ENCODE measurements at places on chromosomes 1 and 21.

GRCh38 chr1:226637147-226637935, 88.8 kb downstream of the STUM start:
- DNase-seq = no peak

DNA sequence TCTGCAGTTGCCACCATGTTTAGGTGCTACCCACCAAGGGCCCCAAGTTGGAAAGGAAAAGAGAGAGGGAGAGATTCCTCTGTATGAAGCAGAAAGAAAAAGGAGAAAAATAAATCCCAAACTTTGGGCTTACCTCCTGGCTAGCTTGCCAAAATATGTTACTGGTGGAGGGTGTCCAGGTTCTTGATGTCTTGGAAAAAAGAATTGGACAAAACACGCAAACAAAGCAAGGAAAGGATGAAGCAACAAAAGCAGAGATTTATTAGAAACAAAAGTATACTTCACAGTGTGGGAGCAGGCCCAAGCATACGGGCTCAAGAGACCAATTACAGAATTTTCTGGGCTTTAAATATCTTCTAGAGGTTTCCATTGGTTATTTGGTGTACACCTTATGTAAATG, 204.5 kb upstream of the LRRC7 start:
- no peak for DNase-seq

DNA sequence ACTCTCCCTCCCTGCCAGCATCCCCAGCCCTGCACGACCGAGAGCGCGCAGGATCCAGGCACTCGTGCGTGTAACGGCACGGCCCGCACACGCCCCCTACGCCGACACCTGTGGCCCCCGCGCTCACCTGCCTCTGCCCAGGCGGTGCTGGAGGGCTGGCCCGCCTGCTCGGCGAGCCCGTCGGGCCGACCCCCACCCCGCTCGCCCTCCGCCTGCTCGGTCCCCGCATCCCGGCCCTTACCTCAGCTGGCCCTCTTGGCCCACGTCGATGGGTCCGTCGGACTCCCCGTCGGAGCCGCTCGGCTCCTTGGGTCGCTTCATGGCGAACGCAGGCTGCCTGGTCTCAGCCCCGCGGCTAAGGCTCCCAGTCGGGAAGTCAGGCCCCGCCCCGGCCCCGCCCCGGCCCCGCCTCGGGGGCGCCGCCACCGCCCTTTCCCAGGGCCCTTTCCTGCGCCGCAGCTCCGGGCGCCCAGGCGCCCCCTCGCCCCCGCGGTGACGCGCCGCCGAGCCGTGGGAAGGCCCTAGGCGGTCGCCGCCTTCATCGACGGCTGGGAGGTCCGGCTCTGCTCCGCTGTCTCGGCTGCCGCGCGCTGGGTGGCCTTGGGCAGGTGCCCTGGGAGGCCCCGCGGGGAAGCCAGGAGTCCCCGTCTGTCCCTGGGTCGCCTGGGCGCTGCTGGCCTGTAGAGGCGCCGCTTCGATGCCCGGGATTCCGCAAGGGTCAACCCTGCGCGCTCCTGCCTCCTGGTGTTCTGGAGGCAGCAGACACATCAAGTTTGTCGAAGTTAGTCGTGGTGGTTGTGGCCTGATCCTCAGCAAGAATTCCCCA, at the start of gene HEYL:
Gene HEYL (minus strand): TSS at position 339 of the 826 bp plus-strand sequence. CDS start 18 bp downstream, at position 321.
- no peak for DNase-seq

DNA sequence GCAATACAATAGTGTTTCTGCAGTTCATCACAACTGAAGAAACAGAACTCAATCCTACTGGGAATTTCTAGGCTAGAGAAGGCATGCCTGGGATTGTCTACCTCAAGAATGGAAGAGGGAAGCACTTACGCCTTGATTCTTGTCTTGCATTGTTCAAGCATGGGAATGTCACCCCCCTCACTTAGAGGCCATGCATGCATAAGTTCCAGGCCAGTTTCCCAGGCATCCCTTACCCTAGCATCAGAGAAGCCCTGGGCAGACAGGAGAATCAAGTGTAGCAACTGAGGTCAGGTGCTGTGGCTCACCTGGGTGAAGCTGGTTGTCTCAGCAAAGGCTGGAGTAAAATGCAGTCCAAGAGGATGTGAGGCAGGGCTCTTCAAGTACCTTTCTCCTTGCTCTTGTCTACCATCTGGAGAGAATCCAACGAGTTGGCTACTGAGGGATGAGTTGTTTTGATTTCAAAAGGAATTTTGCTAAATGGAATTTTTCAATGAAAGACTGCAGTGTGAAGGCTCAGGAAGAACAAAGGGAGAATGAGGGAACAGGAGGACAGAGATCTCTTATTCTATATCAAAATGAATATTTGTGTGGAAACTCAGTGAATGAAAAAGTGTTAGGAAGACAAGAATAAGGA, 174.3 kb downstream of the NEK7 start:
- peak; percentile 47 for DNase-seq

GRCh38 chr1:202968895-202969295, 1.8 kb upstream of the CYB5R1 start:
- DNase-seq = peak; percentile 63

- DNase-seq = no peak
These were observed 112.5 kb upstream of the RUNX3 start for GRCh38 chr1:25042331-25043227.

GRCh38 chr1:21344750-21345443, 54.6 kb upstream of the ECE1 start:
- DNase-seq = no peak

DNA sequence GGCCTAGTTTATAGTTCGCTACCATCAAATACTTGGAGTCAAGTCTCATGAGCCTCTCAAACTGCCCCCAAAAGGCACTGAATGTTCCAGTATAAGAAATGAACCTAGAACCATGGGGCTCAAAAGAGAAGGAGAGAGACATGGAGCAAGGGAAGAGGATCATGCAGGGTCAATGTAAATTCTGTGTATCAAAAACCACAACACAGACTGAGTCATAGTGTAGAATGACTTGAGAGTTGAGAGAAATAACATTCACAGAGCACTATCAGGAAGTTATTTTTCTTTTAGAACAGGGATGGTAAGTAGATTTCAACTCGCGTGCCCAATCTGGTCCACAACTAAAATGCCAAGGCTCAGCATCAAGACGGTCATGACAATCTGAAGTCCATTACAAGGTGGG, 59.8 kb downstream of the GNG12 start:
- DNase-seq = no peak

DNA sequence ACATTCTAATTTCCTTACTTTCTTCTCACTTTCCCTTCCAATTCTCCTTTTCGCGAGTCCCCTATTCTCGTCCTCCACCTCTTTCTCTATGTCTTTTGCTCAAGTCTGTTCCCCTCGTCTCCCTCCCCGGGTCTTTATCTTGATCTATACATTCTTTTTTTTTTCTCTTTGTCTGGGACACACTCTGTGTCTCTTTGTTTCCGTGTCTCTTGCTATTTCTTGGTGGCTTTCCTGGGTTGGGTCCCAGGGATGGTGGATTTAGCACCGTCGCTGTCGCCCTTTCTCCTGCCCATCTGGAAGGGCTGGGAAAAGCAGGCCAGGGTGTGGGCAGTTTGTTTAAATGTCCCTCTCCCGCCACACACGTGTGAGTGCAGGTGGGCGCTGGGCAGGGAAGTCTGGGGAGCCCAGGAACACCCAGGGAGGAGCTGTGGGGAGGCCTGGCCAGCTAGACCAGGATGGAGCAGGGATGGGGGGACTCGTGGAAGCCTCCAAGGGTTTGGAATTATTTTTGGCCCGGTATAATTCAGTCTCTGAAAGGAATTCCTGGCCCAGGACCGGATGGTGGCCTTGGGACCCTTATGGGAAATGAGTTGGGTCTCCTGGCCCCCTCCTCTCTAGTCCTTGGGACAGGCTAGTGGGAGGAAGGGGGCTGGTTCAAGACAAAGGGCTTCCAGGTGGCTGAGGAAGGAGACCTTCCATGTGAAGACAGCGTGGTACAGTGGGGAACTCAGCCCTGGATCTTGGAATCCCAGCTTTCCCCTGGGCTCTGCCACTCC, 9.5 kb upstream of the ID3 start:
- DNase-seq = no peak

DNA sequence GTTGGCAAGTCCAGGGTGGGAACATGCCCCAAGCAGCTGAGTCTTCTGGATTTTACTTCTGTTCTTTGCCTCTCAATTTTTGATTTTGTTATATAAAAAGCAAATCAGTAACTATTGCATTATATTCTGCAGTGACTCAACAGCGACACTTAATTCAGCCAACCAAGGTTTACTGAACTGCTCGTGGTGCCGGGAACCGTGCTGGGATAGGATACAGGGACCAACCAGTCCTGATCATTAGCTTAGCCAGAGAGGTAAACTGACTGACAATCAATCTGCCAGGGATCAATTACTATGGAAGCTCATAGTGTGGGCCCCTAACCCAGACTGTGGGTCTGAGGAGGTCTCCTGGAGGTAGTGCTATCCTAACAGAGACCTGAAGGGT, 68.4 kb upstream of the ZNF281 start:
- no peak for DNase-seq

- peak; percentile 29 for DNase-seq
These were observed 2.2 kb upstream of the KANK4 start for GRCh38 chr1:62321446-62321845.

GRCh38 chr1:157347506-157347905, 204.8 kb downstream of the FCRL5 start:
- no peak for DNase-seq

DNA sequence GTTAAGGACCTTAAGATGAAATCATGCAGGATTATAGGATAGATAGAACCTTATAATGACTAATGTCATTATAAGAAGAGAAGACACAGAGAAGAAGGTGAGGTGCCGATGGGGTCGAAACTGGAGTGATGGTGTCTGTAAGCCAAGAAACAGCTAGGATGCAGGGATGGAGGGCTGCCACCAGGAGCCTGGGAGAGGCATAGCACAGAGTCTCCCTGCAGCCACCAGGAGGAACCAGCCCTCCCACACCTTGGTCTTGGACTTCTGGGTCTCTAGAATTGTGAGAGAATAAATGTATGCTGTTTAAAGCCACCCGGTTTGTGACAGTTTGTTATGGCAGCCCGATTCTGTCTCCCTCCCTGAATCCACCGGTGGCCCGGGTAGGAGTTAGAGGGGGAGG, 337.2 kb upstream of the AJAP1 start:
- DNase-seq = no peak

DNA sequence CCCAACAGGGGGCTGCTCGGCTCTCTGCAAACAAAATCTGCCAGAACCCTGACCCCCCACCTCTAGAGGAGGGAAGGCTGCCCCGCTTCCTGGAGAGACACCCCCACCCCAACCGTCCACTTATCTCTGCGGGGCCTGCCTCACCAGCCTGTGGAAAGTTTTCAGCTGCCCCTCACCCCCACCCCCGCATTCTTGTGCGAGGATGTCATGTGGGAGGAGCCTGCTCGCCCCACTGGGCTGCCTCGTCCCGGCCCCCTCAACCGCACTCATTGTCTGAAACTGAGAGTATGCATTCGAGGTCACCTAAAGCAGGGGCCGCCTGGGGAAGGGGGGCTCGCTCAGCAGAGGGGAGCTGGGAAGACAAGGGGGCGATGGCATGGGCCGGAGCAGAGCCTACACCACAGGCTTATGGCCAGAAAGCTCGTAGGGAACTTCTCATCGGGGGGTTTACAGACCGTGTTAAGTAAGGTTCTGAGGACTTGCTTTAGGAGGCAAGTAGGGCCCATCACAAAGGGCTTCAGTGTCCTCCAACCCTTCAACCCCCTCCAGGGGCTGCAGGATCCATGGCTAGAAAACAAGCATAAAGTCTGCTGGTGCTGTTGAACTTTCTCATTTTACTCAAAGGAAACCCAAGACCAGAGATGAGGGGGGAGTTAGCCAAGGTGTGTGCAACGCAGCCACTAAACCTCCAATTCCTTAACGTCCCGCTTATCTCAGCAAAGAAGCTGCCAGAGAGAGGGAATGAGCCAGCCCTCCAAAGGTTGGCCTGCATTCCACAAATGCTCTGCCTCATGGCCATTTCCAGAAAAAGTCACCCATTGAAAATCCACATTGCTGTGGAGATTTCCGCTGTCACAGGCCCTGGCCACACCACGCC, 9.4 kb downstream of the EPHA2 start:
- no peak for DNase-seq

DNA sequence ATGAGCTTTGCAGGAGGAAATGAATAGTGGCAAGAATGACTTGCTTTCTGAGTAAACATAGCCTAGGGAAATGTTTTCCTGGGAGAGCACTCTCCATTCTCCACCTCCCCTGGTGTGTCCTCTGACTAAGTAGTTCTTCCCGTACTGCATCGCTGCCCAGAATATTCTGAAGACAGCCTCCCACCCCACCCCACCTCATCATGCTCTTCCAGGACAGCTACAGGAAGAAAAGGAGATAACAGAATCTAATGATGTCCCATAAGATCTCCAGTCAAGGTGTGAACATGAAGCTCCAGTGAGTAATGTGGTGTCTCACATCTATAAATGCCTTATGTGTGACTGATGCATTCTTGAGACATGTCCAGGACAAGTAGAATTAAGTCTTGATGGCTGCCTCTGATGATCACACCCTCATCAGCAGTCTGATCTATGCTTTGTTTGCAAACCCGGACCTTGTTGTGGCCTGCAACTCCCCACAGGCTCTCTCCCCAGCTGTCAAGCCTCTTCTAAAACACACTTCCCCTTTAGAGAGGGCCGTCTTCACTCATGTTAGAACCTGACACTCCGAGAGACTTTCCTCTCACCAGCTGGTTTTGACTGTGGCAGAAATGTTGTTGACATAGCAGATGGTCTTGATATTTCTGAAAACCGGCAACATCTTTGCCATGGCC, 183.0 kb downstream of the CYYR1 start:
- DNase-seq = peak; percentile 35

DNA sequence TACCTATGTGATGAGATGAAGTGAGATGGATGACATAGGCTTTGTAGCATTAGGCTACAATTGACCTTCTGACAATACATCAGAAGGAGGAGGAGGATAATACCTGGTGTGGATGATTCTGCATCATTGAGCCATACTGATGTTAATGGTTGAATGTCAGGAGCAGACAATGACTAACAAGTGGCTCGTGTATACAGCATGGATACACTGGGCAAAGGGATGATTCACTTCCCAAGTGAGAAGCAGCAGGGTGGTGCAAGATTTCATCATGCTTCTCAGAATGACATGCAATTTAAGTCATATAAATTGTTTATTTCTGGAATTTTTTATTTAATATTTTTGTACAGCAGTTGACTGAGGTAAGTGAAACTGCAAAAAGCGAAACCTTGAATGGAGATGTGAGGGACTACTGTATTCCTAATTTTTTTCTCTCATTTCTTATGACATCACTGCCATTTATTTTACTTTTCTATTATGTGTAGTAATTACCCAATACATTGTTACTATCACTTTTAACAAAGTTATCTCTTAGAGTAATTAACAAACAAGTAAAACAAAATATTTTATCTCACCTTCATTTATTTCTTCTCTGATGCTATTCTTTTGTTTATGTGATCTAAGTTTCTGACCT, 34.4 kb upstream of the COP1 start:
- no peak for DNase-seq
